ENCODE measurements at places on chromosomes 4 and X.

GRCh38 chrX:12936947-12937346, 30.5 kb downstream of the TLR8 start:
- no peak for DNase-seq

DNA sequence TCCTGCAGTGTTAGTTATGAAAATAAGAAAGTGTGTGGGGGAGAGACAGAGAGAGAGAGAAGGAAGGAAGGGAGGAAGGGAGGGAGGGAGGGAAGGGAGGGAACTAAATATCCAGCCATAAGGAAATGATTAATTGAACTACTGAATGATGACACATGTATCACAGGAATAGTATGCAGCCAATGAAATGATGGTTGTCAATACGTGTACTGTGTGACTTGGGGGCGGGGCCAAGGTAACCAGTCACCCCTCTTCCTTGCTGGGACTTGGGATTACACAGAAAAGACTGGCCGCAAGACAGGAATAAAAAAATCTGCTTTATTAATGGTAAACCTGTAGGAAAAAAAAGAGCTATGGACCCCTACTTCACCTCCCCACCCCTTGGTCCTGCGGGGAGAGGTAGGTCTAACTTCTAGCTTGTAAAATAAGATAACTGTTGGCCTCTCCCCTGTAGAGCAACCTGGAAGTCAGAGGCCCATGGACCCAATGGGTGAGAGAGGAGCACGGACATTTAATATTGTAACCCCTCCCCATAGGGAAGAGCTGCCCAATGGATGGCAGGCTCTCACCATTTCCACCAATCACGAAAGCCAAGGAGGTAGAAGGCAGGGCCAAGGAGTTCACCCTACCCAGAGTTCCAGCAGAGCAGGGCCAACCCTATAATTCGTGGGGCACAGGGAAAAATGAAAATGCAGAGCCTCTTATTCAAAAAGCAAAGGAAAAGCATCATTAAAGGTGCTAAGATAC, 7.4 kb downstream of the PPP2R2C start:
- DNase-seq, result no peak

DNA sequence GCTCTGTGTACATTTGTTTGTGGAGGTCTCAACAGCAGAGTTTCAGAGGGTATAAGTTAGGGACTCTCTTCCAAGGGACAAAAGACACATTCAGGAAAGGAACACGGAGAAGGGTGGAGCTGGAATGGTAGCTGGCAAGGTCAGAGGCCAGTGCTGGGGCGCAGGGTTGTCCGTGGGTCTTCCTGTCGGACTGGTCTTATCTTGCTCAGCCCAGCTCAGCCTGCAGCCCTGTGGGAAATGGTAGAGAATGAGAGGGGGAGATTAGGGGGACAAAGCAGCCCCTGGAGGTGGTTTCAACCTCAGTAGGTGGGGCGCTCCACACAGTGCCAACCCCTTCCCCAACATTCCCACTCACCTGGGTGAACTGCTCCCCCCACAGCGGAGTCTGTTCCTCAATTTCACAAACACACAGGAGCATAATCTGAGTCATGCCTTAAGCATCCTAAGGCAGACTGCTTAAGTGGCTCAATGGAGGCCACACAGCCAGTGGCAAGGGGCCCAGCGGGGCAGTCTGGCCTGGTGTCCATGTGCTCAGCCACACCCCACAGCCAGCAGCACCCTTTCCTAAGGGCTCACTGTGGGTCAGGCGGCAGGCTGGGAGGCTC, 6.9 kb upstream of the HDAC6 start:
- DNase-seq, result no peak

- no peak for DNase-seq
These were observed 428.6 kb downstream of the DTHD1 start for GRCh38 chr4:36709991-36710390.

- DNase-seq, result no peak
These were observed at the start of gene LRAT for GRCh38 chr4:154743683-154744340. Gene LRAT (plus strand): TSS chr4:154744000. CDS start chr4:154744327, 327 bp downstream.

All from MM.1S (cell line).